Caco-2 (cell line): ENCODE measurements at places on chromosomes 3 and 15. TPM values are rescaled to one million over a fixed set of nuclear protein-coding genes. Genes with fewer than 3 reads are reported as not detected.

DNA sequence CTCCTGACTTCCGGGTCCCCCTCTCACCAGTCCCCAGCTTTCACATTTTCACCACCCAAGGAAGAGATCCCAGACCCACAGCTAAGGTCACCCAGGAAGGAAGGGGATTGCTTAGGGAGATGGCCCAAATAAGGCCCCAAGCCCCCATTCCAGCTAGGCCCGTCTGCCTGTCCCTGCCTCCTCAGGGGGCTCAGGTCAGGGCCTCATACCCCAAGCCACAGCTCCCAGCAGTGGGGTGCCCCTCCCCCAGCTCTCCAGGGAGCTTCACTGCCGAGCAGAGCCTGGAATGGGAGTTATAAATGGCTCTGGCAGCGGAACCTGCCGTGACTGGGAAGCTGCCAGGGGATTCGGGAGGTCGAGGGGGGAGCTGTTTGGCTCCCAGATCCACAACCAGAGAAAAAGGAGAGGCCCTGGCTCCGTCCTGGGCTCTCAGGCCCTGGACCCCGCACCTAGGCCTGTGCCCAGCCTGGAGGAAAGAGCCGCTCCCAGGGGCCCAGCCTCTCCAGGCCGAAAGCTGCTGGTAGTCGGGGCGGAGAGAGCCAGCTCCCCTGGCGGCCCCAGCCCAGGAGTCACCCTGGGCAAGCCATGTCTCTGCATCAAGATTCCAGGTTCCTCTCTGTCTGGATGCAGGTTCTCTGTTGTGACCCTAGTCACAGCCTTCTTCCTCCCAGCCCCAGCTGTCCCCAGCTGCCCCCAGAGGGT, 550 bp downstream of the CCDC9B start:
- no peak for DNase-seq

The BLM gene
- total RNA-seq = 15.6 and 18.1 TPM in 2 replicates

The PLA2G4E gene
- 1.4 and 1.8 TPM in 2 replicates for total RNA-seq

GRCh38 chr15:89646416-89647141, 8.7 kb downstream of the KIF7 start:
- DNase-seq = no peak

DNA sequence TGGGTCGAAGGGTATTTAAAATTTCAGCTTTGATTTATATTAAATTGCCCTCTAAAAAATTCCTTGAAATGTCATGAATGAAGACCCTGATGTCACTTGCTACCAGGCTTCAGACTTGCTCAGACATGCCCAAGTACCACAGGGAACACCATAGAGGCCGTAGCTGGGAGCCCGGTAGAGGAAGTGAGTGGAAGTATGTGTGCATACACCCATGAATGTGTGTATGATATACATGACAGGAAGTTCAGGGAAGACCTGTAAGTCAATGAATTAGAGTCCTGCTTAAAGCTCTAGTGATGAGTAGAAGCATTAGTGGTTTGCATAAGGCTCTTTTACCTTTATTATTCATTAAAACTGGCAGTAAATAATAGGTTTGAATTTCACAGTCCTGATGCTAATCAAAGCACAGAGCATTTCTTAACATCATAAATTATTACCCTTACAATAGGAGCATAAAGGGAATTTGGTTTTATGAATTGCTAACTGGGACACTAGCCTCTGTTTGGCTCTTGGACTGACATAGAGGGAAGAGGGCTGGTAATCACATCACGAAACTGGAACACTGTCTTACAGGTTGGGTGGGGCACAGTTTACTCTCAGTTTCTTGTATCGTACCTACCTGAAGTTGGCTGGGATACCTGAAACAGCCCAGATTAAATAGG, 144.4 kb downstream of the CHST2 start:
- DNase-seq = no peak

The APEH gene
- 236 and 279 TPM in 2 replicates for total RNA-seq

DNA sequence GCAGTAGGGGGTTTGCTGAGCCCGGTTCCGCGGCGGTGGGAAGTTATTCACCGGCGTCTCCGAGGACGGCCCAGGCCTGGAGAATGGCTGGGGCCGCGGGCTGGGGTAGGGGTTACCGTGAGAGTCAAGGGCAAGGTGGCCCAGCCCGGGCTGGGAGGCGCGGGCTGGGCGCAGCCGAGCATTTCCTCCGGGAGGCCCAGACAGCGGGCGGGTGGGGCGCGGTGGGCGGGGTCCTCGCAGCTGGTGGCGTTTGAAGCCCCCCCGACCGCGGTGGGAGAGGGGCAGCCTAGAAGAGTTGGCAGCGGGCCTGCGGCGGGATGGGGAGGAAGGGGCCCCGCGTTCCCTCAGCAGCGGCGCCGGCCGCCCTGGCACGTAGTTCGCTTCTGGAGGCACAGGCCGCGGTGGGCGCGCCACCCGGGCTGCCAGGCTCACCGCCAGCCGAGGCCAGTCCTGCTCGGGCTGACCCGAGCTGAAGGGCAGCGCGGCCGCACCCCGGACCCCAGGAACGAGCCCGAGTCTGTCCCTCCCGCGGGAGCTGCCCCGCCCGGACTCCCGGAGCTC, 960 bp upstream of the KLF13 start:
- DNase-seq = peak; percentile 43

The CLSTN2 gene
- 20.1 and 26.1 TPM in 2 replicates for total RNA-seq

GRCh38 chr3:35183927-35184675, 455.2 kb upstream of the ARPP21 start:
- DNase-seq = no peak

The SKIL gene
- total RNA-seq = 19.6 and 20.5 TPM in 2 replicates

- DNase-seq = no peak
Observed at GRCh38 chr15:68719672-68720071, 101.0 kb downstream of the ANP32A start.

The NR1I2 gene
- not detected in 2 replicates for total RNA-seq
